ENCODE measurements at places on chromosomes 13 and 19. TPM values are rescaled to one million over a fixed set of nuclear protein-coding genes. Genes with fewer than 3 reads are reported as not detected.
A peak's percentile ranks its signal among the peaks of the same experiment; 100 is the strongest.

The SUCLA2 gene
- 33.6 TPM for total RNA-seq

The LYPD4 gene
- not detected for total RNA-seq

The ADGRE3 gene
- not detected for total RNA-seq

The NXNL1 gene
- not detected for total RNA-seq

The FFAR2 gene
- total RNA-seq: not detected

The TLE5 gene
- 718 TPM for total RNA-seq

The RXFP2 gene
- not detected for total RNA-seq

The BRSK1 gene
- 9.0 TPM for total RNA-seq

The ZNF829 gene
- total RNA-seq: 8.4 TPM

- no peak for DNase-seq
- H3K4me1 ChIP-seq: peaks cover 3% of the 10 kb centered on the region
- peaks cover 9% of the 10 kb centered on the region for H3K27me3 ChIP-seq
- no peaks in the 10 kb centered on the region for H3K36me3 ChIP-seq
- H3K4me3 ChIP-seq: no peak overlapping the region
- H3K27ac ChIP-seq: no peak overlapping the region
Measured at GRCh38 chr13:51035469-51035868, 75.6 kb downstream of the C13orf42 start.

- H3K4me3 ChIP-seq: no peak overlapping the region
- peaks cover 3% of the 10 kb centered on the region for H3K4me1 ChIP-seq
- DNase-seq: no peak
- peaks cover 7% of the 10 kb centered on the region for H3K36me3 ChIP-seq
- H3K27ac ChIP-seq: no peak overlapping the region
Measured at GRCh38 chr13:74210693-74211393, 76.6 kb upstream of the KLF12 start.

GRCh38 chr13:32025730-32026129 lies 5.8 kb upstream of the FRY start:
- no peak for DNase-seq
- peaks cover 13% of the 10 kb centered on the region for H3K27me3 ChIP-seq
- no peak overlapping the region for H3K27ac ChIP-seq
- peaks cover 3% of the 10 kb centered on the region for H3K4me1 ChIP-seq
- no peak overlapping the region for H3K4me3 ChIP-seq
- no peaks in the 10 kb centered on the region for H3K36me3 ChIP-seq

DNA sequence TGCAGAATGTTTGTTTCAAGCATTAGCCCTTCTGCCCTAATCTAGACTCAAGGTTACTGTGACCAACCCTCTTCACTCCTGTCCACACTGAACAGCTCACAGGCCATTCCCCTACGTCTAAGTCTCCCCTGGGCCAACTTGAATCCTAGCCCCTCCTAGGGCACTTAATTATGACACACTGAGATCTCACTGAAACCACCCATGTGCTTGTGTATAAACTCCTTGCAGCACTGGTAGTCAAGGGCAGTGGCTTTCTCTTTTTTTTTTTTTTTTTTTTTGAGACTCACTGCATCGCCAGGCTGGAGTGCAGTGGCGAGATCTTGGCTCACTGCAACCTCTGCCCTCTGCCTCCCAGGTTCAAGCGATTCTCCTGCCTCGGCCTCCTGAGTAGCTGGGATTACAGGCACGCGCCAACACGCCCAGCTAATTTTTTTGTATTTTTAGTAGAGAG lies 1.9 kb upstream of the AKT2 start:
- H3K4me3 ChIP-seq: peak overlapping the region; percentile 71
- H3K36me3 ChIP-seq: no peaks in the 10 kb centered on the region
- H3K27me3 ChIP-seq: no peaks in the 10 kb centered on the region
- peak overlapping the region; percentile 99 for H3K27ac ChIP-seq
- DNase-seq: no peak

- H3K4me3 ChIP-seq: no peak overlapping the region
- DNase-seq: no peak
- no peaks in the 10 kb centered on the region for H3K36me3 ChIP-seq
- H3K27me3 ChIP-seq: peaks cover 30% of the 10 kb centered on the region
- no peak overlapping the region for H3K27ac ChIP-seq
Measured at GRCh38 chr13:47039106-47039505, 142.3 kb upstream of the HTR2A start.

DNA sequence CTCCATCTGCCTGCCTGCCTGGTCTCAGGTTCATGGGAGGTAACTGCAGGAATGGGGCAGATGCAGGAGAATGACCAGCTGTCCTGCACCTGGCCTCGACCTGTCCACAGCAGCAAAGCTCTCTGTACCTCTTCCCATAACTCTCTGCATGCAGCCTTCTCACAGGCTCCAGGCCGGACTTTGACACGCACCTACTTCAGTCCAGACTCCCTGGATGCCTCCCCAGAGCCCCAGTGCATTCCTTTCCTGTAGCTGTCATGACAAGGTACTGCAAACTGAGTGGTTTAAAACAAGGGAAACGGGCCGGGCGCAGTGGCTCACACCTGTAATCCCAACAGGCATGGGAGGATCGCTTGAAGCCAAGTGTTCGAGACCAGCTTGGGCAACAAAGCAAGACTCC lies 3.3 kb downstream of the NANOS2 start:
- no peak for DNase-seq
- no peak overlapping the region for H3K4me3 ChIP-seq
- H3K27ac ChIP-seq: no peak overlapping the region
- H3K4me1 ChIP-seq: peaks cover 1% of the 10 kb centered on the region
- peaks cover 36% of the 10 kb centered on the region for H3K27me3 ChIP-seq

- no peak overlapping the region for H3K4me3 ChIP-seq
- DNase-seq: no peak
- no peaks in the 10 kb centered on the region for H3K4me1 ChIP-seq
- no peaks in the 10 kb centered on the region for H3K36me3 ChIP-seq
- peaks cover 19% of the 10 kb centered on the region for H3K27me3 ChIP-seq
Measured at GRCh38 chr13:46831588-46832194, 34.7 kb upstream of the ESD start.

GRCh38 chr19:15866636-15867035 lies 31.2 kb downstream of the CYP4F2 start:
- no peak overlapping the region for H3K4me3 ChIP-seq
- no peak for DNase-seq
- H3K27me3 ChIP-seq: no peaks in the 10 kb centered on the region
- H3K27ac ChIP-seq: no peak overlapping the region
- H3K36me3 ChIP-seq: no peaks in the 10 kb centered on the region

- DNase-seq: no peak
- peak overlapping the region; percentile 31 for H3K4me3 ChIP-seq
- H3K4me1 ChIP-seq: peaks cover 13% of the 10 kb centered on the region
Measured at GRCh38 chr13:76894401-76895110, 8.4 kb upstream of the KCTD12 start.

- peak overlapping the region; percentile 82 for H3K4me3 ChIP-seq
- peaks cover 72% of the 10 kb centered on the region for H3K4me1 ChIP-seq
- H3K27me3 ChIP-seq: no peaks in the 10 kb centered on the region
- no peak for DNase-seq
Measured at GRCh38 chr13:40653527-40654318, 12.7 kb downstream of the FOXO1 start.

DNA sequence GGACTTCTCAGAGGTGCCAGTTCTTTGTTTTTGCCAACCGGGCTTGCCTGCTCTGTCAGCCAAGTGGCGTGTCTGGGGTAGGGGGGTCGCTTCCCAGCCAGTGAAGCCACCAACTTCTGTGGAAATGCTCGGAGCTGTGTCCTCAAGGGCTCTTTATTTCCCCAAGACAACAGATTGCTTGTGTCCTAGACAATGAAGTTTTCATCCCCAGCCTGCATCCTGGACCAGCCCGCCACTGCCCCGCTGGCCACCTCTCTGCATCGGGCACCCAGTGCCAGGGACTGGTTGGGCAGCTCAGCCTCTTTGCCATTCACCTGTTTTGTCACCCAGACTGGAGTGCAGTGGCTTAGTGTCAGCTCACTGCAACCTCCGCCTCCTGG lies 3.7 kb downstream of the RAB11B start:
- H3K4me1 ChIP-seq: peaks cover 31% of the 10 kb centered on the region
- no peaks in the 10 kb centered on the region for H3K27me3 ChIP-seq
- no peak overlapping the region for H3K4me3 ChIP-seq
- H3K27ac ChIP-seq: no peak overlapping the region
- no peak for DNase-seq

- H3K4me3 ChIP-seq: no peak overlapping the region
- H3K27me3 ChIP-seq: no peaks in the 10 kb centered on the region
- H3K36me3 ChIP-seq: no peaks in the 10 kb centered on the region
- H3K27ac ChIP-seq: no peak overlapping the region
Measured at GRCh38 chr13:89205856-89206520, 1534.8 kb downstream of the SLITRK5 start.

DNA sequence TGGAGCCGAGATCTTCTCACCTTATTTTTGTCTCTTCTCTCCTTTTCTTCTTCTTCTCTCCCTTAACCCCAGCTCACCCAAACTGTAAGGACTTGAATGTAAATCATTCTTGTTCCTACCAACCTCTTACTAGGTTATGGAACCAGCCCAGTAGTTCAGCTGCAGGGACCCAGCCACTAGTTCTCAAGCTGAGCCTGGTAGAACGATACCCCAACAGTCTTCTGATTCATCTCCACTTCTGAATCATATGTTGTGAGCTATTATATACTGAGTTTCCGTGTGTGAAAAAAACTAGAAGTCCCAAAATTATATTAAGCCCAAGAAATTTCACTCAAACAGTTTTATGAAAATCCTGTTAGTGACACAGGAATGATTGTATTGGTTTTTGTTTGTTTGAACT lies 67.7 kb downstream of the DCT start:
- no peaks in the 10 kb centered on the region for H3K4me1 ChIP-seq
- H3K4me3 ChIP-seq: no peak overlapping the region
- no peak overlapping the region for H3K27ac ChIP-seq
- no peaks in the 10 kb centered on the region for H3K36me3 ChIP-seq
- H3K27me3 ChIP-seq: peaks cover 2% of the 10 kb centered on the region

DNA sequence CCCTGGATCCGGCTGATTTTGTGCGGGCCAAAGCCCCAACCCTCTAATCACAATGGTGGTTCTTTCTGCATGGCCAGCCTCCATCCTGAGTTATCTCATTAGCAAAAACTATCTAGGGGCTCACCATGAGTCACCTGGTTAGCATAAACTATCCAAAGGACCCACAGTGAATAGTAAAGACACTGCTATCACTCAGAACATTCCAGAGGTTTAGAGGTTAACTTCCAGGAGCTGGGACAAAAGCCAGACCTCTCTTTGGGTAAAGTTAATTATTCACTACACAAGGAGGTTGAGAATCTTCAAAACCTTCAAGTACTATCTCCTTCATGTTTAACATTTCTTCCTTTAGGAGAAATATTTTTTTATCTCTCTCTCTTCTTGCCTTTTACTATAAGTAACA lies 18.8 kb upstream of the PPP5C start:
- peaks cover 10% of the 10 kb centered on the region for H3K36me3 ChIP-seq
- no peaks in the 10 kb centered on the region for H3K4me1 ChIP-seq
- no peak for DNase-seq
- H3K4me3 ChIP-seq: no peak overlapping the region

- peak overlapping the region; percentile 59 for H3K27ac ChIP-seq
- H3K4me1 ChIP-seq: peaks cover 14% of the 10 kb centered on the region
- no peak for DNase-seq
- no peaks in the 10 kb centered on the region for H3K27me3 ChIP-seq
Measured at GRCh38 chr13:40376867-40377535, 289.4 kb downstream of the FOXO1 start.
